Osteoblast (primary cell): ENCODE measurements at places on chromosomes 5 and 9. TPM values are rescaled to one million over a fixed set of nuclear protein-coding genes. Genes with fewer than 3 reads are reported as not detected.
A peak's percentile ranks its signal among the peaks of the same experiment; 100 is the strongest.

GRHPR gene
- 149 and 165 TPM in 2 replicates for total RNA-seq

PCDHB10 gene
- 2.2 and 2.7 TPM in 2 replicates for total RNA-seq

DNA sequence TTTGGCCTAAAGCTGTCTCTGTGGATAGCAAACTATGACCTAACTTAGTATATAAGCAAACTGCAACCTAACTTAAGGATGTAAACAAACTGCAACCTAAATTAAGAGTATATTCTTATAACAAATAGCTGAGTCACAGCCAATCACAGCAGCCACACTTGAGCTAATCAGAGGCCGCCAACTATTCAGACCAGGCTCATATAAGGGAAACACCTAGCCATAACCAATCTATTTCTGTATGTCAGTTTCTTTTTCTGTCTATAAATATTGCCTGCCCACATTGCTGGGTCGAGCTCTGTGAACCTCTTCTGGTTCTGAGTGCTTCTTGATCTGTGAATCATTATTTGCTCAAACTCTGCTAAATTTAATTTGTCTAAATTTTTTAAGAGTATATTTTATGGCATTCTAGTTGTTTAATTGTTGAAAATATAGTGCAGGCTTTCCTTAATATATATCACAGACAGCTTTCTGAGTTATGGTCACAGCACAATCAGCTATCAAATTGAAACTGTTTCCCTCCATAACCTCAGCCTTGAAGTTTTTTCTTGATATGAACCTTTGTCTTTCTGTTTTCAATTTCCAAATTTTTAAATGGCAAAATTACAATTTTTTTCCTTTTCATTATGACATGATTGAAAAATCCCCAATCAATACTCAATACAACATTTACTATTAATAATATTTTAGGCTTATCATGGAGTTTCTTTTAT is 327.1 kb upstream of the NUDT12 start:
- no peak for DNase-seq

GRCh38 chr9:98997604-98998003 is 53.9 kb downstream of the COL15A1 start:
- DNase-seq = peak; percentile 83

DNA sequence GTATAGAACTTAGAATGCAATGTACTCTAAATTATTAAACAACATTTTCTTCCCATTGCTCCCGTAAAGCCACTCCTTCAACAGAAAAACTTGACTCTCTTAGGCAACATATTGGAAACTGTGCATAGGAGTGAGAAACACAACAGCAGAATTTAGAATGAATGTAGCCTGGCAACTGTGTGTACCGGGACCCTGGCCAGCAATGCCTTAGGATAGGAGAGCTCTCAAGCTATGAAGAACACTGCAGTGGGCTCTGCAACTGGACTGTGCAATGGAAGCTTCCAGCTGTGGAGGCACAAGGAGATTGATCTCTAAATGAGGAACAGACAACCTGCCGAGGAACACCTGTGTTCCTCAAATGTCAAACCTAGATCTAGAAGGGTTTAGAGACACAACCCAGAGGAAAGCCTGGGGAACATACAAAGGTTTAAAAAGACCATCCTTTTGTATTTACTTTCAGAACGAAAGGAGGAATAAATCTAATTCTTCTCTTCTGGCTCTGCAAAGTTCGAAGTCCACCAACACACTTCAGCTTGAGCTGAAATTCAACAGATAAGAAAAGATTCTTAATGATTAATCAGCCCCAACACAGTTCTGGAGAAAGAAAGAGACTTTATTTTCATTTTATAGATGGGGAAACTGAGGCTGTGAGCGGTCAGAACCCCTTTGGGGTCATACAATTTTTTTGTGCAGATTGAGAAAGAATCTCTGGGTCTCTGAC is 51.5 kb upstream of the ARL15 start:
- no peak for DNase-seq

DNA sequence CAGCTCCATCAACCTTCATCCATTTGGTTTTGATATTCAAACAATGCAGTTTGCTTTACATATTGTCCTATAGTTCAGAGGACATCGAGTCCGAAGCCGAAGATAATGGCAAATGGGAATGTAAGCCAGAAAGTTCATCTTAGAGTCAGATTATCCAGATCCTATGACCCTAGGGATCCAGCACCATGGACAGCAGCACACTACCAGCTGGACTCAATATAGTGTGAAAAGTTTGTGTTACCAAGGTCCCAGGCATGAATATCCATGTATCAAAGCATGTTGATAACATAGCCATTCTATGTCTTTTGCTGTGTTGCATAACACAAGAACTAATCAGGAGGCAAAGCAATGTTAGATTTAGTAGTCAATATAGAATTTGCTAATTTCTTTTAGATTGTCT is 46.3 kb downstream of the FSTL4 start:
- no peak for DNase-seq

- DNase-seq = no peak
Observed at GRCh38 chr5:147490989-147491388, 18.9 kb downstream of the DPYSL3 start.

GRCh38 chr9:105662184-105663104 is at the start of gene TAL2:
Gene TAL2 (plus strand): TSS chr9:105662457. CDS start chr9:105662497, 40 bp downstream.
- no peak for DNase-seq

DNA sequence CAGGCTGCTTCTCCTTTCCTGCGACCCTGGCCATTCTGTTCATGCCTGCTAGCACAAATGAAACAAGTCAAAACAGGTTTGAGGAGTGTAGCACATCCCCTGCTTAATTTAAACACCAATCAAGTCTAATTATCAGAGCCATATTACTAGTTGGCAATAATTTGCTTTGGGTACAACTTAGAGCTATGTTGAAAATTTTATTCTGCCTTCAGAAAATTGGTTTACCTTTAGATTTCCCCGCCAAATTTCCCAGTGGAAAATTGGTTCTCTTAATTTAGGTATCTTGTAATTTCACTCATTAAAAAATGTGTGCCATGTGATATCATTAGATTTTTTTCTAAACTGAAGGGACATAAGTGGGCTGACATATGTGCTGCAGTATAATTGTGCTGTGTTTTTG is 265.8 kb downstream of the MAST4 start:
- no peak for DNase-seq

GRCh38 chr5:164277720-164278119 is 772.3 kb downstream of the MAT2B start:
- peak; percentile 46 for DNase-seq

DNA sequence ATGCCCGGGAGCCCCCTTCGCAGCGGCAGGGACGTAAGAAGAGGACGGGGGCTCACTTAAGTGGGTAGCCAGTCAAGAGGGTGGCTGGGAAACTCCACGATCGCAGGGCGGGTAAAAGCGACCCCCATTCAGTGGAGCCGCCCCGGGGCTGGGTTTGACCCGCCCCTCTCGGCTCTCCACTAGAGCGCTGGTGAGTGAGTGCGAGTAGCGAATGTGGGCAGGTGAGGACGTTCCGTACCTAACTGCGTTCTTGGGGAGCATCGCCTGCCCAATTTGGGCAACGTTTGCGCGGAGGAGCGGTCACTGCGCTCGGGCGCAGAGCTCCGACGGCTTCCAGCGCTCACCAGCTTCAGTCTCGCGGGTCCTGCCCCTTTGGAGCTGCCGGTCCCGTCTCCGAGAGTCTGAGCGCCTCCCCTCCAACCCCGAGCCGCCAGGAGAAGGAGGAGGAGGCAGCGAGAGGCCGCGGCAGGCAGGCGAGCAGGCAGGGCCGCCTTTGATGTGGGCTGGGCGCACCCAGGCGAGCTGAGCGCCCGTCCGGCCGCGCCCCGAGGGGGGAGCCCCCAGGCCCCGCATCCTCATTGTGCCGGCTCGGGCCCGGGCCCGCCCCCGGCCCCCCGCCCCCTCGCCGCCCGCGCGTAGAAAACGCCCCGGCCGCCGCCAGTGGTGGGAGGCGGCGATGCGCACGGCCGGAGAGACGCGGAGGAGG is at the start of gene FGF18:
TSS of gene FGF18 (plus strand) at position 666 of the 706 bp plus-strand sequence. CDS start 553 bp downstream, outside the sequence.
- DNase-seq = peak; percentile 89
